ENCODE measurements at places on chromosomes 2 and 18.

DNA sequence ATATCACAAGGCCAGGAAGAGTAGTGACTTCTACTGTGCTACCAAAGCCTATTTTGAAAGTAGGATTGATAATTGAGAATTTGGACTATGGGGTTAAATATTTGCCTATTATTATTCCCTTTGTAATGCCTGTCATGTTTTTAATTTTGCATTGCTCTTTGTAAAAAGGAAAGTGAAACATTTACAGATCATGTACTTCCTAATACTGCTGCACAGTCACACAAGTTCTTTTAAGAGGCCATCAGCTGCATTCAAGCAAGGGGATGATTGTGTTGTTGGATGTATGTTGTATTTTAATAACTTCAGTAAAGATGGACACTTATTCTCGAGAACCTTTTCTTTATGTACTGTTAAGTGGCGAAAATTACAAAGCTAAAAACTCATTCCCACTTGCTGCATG is 70.1 kb downstream of the PLEKHA3 start:
- DNase-seq, result no peak

DNA sequence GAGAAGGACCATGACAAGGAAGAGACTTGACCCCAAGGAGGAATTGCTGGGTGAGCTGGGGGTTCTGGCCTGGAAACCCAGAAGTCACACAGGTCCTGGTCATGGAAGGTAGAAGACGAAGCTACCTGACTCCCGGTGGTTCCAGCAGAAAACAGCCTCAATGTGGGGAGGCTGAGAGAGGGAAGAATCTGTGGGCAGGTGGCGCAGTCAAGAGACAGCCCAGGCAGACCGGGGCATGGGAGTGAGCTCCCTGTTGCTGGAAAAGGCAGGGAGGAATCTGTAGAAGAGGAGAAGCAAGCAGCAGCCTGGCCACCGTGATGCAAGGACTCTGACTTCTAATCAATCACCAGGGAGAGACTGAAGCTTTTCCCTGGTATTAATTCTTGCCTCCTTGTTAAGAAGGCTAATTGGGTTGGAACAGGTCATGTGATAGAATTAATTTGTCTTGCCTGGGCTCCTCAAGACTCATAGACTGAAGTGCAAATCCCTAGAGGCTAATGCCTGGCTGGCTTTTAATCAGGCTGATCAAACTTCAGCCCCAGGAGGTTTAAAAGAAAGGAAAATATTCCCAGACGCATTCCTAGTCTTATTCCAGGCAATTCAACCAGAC is 30.1 kb downstream of the CNGA3 start:
- no peak for DNase-seq

- no peak for DNase-seq
Measured at GRCh38 chr2:8502316-8502715, 179.5 kb upstream of the ID2 start.

GRCh38 chr2:46528880-46529279 is 49.5 kb downstream of the TMEM247 start:
- DNase-seq, result no peak

- no peak for DNase-seq
Measured at GRCh38 chr2:172370821-172371455, 56.4 kb upstream of the ITGA6 start.

GRCh38 chr2:37350034-37350433 is 5.6 kb downstream of the QPCT start:
- DNase-seq, result peak; percentile 75

DNA sequence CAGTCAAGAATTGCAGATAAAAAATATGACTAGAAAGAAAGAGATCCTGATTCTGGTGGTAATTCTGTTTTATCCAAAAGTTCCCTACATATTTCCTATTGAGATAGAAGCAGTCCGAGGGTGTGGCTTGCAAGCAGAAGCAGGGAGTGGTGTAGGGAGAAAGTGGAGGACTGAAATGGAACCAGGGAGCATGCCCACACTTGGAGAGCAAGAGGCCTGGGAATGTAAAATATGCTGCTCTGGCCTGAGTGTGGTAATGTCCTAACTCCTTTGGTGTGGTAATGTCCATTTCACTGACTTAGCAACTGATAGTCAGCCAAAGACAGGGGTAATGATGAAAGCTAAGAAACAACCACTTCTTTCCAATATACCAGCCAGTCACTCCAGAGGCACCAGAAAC is 30.1 kb upstream of the FMNL2 start:
- DNase-seq, result no peak

- DNase-seq, result no peak
Measured at GRCh38 chr2:12361506-12361905, 355.2 kb upstream of the TRIB2 start.

GRCh38 chr18:74963820-74964446 is 245.0 kb downstream of the PTGR3 start:
- no peak for DNase-seq

DNA sequence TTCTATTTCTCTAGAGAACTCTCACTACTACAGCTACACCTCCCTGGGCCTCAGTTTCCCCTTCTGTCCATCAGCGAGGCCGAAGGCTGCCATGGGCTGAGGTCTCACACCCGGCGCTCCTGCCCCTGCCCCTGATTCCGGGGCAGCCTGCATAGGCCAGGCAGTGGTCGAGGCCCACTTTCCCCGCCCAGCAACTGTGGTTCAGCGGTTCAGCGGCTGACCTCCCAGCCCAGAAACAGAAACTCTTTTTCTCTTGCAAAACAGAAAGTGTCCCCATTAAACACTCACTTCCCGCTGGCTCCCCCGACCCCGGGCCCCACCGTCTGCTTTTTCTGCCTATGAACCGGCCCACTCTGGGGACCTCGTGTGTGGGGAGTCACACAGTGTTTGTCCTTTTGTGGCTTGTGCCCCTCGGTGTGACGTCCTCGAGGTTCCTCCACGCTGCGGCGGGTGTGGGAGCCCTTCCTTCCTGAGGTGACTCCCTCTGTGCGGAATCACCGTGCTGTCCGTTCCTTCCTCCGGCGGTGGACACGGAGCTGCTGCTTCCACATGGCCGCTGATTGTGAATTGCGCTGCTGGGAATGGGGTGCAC is 16.0 kb downstream of the PDCD1 start:
- no peak for DNase-seq

- no peak for DNase-seq
Measured at GRCh38 chr2:109419171-109419756, 194.5 kb downstream of the SEPTIN10 start.

- DNase-seq, result peak; percentile 53
Measured at GRCh38 chr2:55425431-55425831, 5.8 kb upstream of the CCDC88A start.

DNA sequence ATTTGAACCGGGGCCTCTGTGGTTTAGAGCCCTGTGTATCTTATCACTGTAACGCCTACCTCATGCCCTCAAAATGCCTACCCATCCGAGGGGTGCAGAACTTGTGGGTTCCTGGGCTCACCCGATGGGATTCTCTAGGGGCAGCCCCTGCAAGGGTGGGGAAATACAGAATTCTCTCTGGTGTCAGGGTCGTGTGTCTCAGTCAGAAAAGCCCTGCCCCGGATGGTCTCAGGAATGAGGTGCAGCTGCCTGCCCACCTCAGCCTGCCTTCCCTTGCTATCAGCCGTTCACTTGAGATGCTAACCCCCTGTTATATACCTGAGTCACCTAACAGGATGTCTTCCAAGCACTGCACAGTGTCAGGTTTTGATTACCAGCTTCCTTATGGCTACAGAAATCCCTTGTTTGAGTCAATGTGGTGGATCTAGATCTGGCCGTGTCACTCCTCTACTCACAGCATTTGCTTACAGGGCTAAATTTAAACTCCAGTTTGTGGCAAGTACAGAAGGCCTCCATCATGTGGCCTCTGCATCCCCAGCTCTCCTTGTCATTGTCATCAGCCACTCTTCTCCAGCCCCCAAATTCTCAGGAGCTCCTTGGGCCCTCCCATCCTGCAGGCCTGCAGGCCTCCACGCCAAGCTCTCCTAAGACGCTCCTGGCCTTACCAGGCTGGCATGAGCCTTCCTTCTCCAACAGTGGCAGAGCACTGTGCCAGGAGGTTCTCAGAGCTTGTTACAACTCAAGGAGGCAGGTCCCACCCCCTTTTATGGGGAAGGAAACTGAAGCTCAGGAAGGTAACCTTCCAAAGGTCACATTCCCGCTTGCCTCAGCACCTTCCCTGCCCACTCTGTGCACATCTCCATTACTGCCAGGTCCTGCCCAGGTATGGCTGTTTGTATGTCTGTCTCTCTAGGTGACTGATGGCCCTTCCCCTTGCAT is 14.3 kb upstream of the MAP3K2 start:
- DNase-seq, result no peak

DNA sequence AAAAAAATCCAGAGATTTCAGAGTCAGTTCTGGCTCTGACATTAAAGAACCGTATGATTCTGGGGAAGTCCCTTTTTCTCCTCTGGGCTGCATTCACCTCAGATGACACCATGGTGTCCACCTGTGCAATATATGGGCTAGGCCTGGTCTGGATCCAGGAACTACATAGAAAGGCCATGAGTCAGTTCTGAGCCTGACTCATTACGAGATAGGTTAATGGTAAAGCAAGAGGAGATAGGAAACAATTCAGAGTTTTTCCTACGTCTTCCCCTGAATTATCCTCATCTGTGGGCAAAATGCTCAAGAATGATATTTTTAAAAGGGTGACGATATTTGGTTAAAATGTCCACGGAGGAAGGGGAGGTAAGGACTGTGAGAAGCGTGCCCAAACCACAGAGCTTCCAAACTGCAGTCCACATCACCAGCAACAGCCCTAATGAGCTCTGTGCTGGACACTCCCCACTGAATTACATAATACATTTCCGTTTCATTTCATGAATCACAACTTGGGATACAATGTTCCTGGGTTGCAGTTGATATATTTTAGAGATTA is 180.1 kb upstream of the OSR1 start:
- DNase-seq, result peak; percentile 96

DNA sequence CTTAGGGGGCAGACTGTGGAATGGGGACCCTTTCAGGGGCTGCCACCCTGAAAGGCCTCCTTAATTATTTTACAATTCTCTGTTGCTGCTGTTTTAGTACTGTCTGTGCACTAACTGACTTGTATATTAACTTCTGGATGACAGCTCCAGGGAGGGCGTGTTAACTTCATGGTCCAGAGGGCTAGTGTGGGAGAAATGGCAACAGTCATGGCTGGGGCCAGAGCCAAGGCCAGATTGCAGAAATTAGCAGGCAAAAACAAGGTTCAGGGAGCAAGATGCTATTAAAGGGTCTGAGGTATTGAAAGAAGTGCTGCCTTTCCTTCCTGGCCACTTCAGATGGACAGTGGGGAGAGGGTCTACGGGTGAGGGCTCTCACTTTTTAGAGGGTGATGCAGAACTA is 9.1 kb downstream of the WIPF1 start:
- DNase-seq, result no peak

DNA sequence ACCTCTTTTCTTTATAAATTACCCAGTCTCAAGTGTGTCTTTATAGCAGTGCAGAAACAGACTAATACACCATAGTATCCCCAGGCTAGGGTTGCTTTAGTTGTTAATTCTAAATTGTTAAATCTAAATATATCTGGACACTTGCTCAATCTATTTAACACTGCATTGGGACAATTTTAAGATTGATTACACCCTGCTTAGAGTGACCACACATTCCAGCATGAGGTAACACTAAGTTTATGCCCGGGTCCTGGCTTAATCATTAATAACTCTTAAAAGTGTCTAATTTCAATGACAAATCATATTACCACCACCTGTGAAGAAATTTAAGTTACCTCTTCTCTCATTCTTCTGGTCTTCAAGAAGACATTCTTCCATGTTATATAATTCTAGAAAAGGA is 131.4 kb downstream of the ZNF385B start:
- no peak for DNase-seq

- DNase-seq, result no peak
Measured at GRCh38 chr2:118973542-118973951, 31.6 kb downstream of the MARCO start.

DNA sequence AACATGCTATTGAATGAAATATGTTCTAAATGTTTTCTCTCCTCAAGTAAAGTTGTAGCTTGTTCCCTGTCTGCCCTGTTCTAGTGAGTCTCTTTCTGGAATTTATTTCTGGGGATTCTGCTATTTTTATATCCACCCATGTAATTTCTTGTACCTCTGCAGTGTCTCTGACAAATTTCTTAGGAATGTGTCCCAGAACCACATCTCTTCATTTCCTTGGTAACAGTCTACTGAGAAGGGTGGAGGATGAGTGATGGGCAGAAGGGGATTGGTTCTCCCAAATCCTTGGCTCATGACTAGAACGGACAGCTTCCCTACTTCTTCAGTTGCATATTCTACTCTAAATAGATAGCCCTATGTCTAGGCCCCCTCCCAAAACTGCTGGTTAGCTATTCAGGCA is 490.6 kb upstream of the LINC00305 start:
- no peak for DNase-seq

GRCh38 chr2:95361216-95361980 is 41.1 kb upstream of the FAHD2A start:
- no peak for DNase-seq

DNA sequence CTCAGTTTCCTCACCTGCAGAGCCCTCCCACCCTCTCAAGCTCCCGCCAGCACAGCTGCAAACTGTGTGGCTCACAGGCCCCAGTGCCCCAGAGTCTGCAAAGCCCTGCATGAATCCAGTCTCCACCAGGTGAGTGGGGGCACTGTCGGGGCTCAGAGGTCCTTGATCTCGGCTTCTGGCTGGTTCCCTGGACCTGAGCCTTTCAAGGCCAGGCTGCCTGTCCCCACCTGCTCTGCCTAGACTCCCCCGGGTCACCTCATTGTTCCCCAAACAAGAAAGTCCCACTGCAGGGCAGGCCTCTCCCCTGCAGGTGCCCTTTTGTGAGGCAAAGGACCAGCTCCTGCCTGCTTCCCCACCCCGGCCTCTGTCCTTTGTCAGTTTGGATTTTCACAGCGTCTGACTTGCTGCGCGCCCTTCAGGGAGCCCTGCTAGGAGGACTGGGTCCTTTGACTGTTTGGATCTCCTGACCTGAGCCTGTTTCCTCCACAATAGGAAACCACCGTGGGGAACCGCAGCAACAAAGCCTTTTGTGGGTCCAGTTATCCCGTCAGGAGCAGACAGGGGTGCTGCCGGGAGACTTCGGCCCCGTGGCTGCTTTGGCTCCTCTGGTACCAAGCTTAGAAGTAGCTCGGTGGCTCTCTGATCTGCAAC is 200.5 kb upstream of the HDAC4 start:
- DNase-seq, result no peak

DNA sequence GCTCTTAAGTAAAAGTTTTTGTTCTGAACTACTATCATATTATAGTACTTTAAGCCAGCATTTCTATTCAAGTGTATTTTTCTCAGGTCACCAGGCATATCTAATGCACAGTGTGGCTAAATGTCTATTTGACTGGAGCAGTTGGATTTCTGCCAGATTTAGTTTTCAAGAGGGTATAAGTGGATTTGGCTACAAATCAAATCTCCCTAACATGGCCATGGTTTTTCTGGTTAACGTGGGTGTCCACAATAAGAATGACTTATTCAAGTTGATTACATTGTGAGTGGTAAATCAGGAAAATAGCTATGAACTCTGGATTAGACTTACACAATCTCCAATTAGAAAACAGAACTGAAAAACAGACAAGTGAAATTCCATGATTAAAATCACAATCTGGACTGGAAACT is 5.7 kb upstream of the CHN1 start:
- no peak for DNase-seq

- DNase-seq, result no peak
Measured at GRCh38 chr18:78090584-78090983, 840.9 kb downstream of the GALR1 start.

GRCh38 chr2:132276571-132276981 is 114.8 kb upstream of the ANKRD30BL start:
- no peak for DNase-seq

All from kidney epithelial cell (primary cell).